Mammary epithelial cell (primary cell): ENCODE measurements at places on chromosomes 7 and 10. TPM values are rescaled to one million over a fixed set of nuclear protein-coding genes. Genes with fewer than 3 reads are reported as not detected.

Gene KCP
- 0.19 TPM in 1 of 2 replicates, not detected in the other for total RNA-seq

Gene GNAT3
- not detected in 2 replicates for total RNA-seq

Gene FFAR4
- not detected in 2 replicates for total RNA-seq

Gene VENTX
- total RNA-seq = not detected in 2 replicates

Gene PRPS1L1
- not detected in 2 replicates for total RNA-seq

Gene AKR1E2
- total RNA-seq = 20.5 TPM

Gene ASIC3
- total RNA-seq = 0.33 TPM

Gene AEBP1
- 16.7 TPM for total RNA-seq

Gene SAP25
- total RNA-seq = not detected

Gene TAS2R5
- total RNA-seq = 3.5 TPM

Gene CCSER2
- total RNA-seq = 45.3 TPM

Gene MLXIPL
- total RNA-seq = 1.5 and 2.8 TPM in 2 replicates

Gene MRM2
- 26.0 and 29.9 TPM in 2 replicates for total RNA-seq

Gene DOCK4
- total RNA-seq = 7.5 TPM

Gene ZNF727
- not detected in 2 replicates for total RNA-seq

Gene GRB10
- 48.7 TPM for total RNA-seq

Gene GRID1
- total RNA-seq = not detected in 2 replicates

Gene IFIT1B
- not detected for total RNA-seq

Gene CALML5
- total RNA-seq = not detected in 2 replicates

Gene AZGP1
- total RNA-seq = 9.3 TPM

Gene COL28A1
- total RNA-seq = 0.16 TPM in 1 of 2 replicates, not detected in the other

Gene SYT15
- 0.68 and 0.83 TPM in 2 replicates for total RNA-seq

Gene MOGAT3
- total RNA-seq = not detected

Gene SLC39A12
- total RNA-seq = not detected in 2 replicates

Gene CHCHD1
- total RNA-seq = 11.7 TPM

Gene ZNF239
- 4.3 TPM for total RNA-seq

Gene UCN3
- total RNA-seq = not detected

Gene SVOPL
- not detected in 2 replicates for total RNA-seq

Gene HECW1
- not detected for total RNA-seq

Gene IDI2
- total RNA-seq = not detected

Gene C10orf67
- 0.16 and 0.35 TPM in 2 replicates for total RNA-seq

Gene TMEM196
- total RNA-seq = not detected

Gene GPER1
- total RNA-seq = 0.33 TPM

Gene USP6NL
- total RNA-seq = 12.2 TPM

Gene SPDYE11
- total RNA-seq = 0.17 TPM

Gene LRIT1
- not detected in 2 replicates for total RNA-seq

Gene PHF14
- 26.5 and 31.0 TPM in 2 replicates for total RNA-seq

Gene GRK5
- 3.0 and 6.9 TPM in 2 replicates for total RNA-seq

Gene PRSS37
- total RNA-seq = not detected in 2 replicates

Gene FZD1
- 17.7 TPM for total RNA-seq

Gene KCNH2
- not detected in 2 replicates for total RNA-seq

Gene TAS2R41
- not detected for total RNA-seq

Gene LIPK
- not detected for total RNA-seq

Gene LRRD1
- not detected in 2 replicates for total RNA-seq

Gene CDK5
- total RNA-seq = 16.3 and 18.1 TPM in 2 replicates

Gene HMX2
- not detected for total RNA-seq

Gene PRLHR
- total RNA-seq = not detected in 2 replicates

Gene SH2B2
- 3.0 TPM for total RNA-seq

Gene DIP2C
- 7.3 TPM for total RNA-seq

Gene SH2D4B
- total RNA-seq = under 0.01 TPM

Gene AKR1D1
- not detected for total RNA-seq

Gene CRPPA
- 4.5 TPM for total RNA-seq

Gene PNLIPRP3
- total RNA-seq = 98.2 TPM
